ENCODE measurements at places on chromosomes 7 and 10.

DNA sequence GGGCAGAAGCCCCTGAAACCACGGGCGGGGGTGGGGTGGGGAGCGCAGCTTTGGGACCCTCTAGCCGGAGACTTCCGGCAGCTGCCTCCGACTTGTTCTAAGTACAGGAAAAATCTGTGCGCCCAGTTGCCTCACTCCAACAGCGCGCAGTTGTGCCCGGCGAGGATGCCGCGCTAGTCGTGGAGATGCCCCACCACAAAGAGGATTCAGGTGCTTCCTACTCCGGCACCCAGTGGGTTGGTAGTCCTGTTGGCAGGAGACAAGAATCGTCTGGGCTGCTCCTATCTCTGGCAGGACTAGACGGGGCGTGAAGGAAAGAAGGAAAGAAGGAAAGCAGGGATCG lies 465 bp upstream of the NPY start:
- no peak for DNase-seq

- no peak for DNase-seq
Observed at GRCh38 chr10:74071157-74071556, 73.2 kb downstream of the VCL start.

DNA sequence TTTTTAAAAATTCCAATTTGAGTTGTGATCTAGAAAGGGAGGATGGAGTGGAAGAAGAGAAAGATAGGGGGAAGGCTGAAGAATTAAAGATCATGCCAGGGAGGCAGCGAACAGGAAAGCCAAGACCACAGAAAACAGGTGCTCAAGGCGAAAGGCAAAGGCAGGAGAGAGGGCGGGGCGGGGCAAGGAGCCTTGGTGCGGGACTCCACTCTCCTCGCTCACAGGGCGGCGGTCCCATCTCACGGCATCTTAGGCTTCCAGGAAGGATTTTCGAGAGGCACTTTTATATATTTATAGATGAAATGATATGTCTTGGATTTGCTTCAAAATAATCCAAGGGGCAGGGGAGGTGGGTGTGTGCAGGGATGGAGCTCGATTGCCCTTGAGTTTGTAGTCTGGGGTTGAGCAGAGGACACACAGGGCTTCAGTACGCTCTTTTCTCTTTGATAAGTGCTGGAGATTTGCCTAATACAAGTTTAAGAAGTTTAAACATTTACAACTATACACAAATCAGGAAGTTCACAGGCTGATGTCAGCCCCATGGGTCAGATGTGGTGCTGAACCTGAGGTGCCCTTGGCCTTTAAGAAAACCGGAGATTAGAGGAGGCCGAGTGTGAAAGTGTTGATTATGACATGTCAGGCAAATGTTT lies 161.1 kb downstream of the PRKAG2 start:
- DNase-seq = no peak

DNA sequence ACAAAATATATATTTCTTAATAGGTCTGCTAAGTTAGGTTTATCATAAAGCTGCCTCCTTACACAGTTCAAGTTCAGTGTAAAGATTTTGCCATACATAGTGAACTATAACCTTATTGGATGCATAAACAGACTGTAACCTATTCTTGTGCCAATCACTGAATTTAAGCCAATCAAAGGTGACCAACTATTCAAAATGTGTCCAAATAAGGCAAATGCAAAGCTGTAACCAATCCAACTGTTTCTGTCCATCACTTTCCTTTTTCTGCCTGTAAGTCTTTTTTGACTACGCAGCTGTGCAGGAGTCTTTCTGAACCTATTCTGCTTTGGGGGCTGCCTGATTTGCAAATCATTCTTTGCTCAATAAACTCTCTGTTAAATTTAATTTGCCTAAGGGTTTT lies 11.6 kb upstream of the DNMBP start:
- no peak for DNase-seq

- DNase-seq = peak; percentile 52
Observed at GRCh38 chr7:130982160-130982638, 248.2 kb upstream of the KLF14 start.

GRCh38 chr7:94908323-94909178 lies 1.2 kb downstream of the PPP1R9A start:
- no peak for DNase-seq

GRCh38 chr7:20597339-20597738 lies 18.1 kb upstream of the ABCB5 start:
- no peak for DNase-seq

GRCh38 chr10:63157845-63158624 lies 24.9 kb downstream of the NRBF2 start:
- DNase-seq = peak; percentile 57

DNA sequence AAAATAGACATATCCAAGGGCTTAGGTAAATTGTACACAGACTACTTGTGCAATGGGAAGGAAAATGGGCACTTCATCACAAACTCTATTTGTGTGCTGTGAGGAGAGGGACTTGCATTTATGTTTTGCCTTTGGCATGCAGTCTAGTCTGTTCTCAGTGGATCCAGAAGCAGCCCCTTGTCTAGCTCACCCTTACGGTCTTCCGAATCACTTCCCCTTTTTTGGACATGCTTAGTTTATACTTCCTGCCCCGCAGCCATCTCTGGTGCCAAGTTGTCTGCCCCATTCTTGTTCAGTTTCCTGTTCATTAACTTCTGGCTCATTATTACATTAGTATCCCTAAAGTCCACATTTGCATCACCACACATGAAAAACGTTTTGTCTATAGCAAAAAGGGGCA lies 161.6 kb downstream of the NRCAM start:
- DNase-seq = no peak

DNA sequence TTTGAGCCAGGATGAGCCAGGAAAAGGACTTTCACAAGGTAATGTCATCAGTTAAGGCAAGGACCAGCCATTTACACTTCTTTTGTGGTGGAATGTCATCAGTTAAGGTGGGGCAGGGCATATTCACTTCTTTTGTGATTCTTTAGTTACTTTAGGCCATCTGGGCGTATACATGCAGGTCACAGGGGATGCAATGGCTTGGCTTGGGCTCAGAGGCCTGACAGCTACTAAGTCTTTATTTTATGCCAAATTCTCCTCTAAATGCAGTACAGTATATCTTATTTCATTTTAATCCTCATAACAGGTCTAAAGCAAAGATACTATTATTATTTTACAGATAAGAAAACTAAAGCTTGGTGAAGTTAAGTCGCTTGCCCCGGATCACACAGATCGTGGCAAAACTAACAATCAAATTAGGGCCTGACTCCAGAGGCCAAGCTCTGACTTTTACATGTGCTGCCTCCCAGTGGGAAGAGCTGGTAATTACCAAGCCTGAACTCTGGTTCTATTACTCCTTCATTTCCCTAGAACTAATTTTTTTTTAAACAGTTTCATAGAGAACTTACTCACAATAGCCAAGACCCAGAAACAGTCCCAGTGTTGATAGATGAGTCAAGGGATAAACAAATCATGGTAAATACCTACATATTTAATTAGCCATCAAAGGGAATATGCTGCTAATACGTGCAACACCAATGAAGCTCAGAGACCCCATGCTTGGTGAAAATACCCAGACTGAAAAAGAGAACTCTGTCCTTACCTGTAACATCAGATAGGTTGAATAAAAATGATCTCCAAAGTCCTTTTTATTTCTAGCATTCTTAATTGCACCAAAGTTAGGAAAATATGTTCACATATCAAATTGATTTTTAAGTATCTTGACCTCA lies 35.4 kb downstream of the C7orf25 start:
- DNase-seq = peak; percentile 66

DNA sequence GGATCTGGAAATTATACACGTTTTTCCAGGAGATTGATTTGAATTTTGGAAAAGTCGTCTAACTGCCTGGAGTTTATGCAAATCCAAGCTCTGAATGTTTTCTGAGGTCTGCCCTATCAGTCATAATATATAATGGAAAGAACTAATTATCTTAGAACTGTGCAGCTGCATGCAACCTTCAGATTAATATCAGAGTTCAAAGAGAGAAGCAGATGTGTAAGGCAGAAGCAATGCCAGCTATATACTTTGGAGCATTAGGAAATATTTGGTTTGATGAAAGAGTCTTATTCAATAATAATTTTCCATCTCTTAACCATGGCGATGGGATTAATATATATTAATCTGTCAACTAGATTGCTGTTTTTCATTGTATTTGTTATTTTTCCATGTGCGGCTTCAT lies 500.9 kb downstream of the NEBL start:
- DNase-seq = no peak

GRCh38 chr7:27209933-27210440 lies 10.1 kb upstream of the HOXA13 start:
- DNase-seq = no peak

GRCh38 chr10:60573336-60573735 lies 183.7 kb upstream of the ANK3 start:
- DNase-seq = no peak

GRCh38 chr10:98258683-98259454 lies 9.1 kb downstream of the LOXL4 start:
- DNase-seq = peak; percentile 4

GRCh38 chr7:74439541-74439940 lies 14.2 kb upstream of the GTF2IRD1 start:
- no peak for DNase-seq

DNA sequence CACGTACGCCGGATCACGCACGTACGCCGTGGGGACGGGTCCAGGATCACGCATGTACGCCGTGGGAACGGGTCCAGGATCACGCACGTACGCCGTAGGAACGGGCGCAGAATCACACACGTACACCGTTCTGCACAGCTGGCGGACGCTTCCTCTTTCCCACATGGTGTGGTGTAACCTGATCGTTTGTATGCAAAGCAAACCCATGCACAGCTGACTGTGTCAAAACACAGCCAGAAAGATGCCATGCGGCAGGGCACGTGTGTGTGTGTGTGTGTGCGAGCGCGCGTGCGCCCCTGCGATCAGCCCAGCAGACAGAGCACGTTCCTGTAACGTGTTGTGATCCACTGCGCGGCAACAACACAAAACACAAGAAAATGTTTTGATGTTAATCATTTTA lies 573.6 kb downstream of the DNAJB6 start:
- no peak for DNase-seq

GRCh38 chr7:18995270-18995671 lies 122.2 kb downstream of the TWIST1 start:
- no peak for DNase-seq

- DNase-seq = no peak
Observed at GRCh38 chr10:98006266-98006665, 24.2 kb downstream of the CRTAC1 start.

GRCh38 chr10:85789982-85790789 lies 576.4 kb downstream of the GRID1 start:
- no peak for DNase-seq

DNA sequence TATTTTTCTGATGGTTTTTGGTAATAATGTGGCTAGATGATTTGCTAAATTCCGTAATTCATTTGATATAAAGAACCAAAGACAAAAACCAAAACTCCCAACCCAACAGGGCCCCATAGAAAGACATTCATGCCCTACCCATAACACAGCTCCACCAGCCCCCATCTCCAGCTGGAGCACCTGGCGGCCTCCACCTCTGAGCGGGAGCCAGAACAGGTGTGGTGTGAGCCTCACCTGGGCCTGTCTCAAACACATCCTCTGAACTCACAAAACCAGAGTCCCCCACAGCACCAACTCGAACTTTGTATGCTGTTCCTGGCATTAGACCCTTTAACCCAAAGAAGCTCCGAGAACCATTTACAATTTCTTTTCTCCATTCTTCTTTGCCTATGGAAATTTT lies 36.5 kb upstream of the LAMB4 start:
- DNase-seq = no peak

GRCh38 chr10:119362122-119362521 lies 154.8 kb downstream of the GRK5 start:
- DNase-seq = no peak

DNA sequence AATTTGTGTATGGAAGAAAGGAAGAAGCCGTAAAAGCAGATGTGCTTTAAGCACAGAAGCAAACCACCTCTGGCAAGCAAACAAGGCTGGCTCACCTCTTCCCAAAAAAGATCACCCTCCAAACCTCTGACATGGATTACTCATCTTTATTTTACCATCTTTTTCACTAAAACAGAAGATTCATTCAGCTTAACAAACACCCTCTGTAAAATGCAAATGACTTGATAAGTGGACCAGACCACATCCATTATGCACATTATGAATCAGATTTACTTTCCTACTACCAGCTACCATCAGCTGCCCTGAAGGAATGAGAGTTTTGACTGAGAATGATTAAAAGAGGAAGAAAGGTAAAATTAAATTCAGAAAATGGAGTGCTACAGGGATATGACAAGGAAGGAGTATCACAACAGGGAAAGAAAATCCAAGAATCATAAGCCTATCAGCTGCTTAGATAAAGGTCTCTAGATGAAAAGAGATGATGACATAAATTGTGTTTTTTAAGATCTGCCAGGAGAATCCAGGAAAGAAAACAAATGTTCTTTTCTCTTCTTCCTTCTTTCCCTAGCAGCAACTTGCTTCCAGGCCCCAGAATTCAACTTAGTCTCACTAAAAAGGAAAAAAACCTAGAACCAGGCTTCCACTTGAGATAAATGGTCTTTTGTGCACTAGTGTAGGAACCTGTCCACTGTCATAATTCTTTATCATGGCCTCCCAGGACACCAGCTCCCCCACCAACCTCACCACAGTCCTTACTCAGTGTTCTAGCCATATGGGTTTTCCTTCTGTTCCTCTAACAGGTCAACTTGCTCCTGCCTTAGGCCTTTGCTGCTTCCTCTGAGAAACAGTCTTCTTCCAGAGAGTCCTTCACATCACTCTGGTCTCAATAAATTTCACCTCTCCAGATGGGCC lies 47.4 kb downstream of the JAZF1 start:
- no peak for DNase-seq

DNA sequence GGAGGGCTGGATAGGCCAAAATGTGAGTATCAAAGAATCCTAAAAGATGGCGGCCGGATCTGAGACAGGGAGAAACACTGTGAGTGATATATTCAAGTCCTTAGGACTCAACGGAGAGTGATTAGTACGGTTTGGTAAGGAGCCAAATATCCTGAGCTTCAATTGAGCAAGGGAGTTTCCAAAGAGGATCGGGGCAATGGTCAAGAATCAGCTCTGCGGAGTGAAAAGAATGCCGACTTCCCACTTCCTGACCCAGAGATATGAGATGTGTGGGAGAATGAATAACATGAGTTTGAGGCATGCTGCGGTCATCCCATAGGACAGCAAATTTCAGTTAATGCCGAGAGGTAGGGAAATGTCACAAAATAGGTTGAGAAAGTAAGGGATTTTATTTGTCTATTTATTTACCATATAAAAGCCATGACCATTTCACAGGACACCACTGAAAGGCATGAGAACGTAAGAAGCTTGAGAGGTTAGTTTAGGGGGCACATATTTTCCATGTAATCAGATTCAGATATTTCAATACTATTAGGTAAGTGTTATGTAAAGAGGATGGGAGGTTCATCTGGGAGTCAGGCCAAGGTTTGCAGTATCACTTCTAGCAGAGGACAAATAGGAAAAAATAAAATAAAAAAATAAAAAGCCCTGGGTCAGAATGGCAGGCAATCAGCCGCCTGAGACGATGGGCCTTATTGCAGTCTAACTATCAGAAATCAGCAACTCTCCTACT lies 165.6 kb downstream of the HGF start:
- no peak for DNase-seq

GRCh38 chr7:102264367-102264891 lies 22.2 kb upstream of the SH2B2 start:
- peak; percentile 74 for DNase-seq

All from GM13977 (cell line).